ENCODE measurements at places on chromosomes 12 and 14.
A peak's percentile ranks its signal among the peaks of the same experiment; 100 is the strongest.

DNA sequence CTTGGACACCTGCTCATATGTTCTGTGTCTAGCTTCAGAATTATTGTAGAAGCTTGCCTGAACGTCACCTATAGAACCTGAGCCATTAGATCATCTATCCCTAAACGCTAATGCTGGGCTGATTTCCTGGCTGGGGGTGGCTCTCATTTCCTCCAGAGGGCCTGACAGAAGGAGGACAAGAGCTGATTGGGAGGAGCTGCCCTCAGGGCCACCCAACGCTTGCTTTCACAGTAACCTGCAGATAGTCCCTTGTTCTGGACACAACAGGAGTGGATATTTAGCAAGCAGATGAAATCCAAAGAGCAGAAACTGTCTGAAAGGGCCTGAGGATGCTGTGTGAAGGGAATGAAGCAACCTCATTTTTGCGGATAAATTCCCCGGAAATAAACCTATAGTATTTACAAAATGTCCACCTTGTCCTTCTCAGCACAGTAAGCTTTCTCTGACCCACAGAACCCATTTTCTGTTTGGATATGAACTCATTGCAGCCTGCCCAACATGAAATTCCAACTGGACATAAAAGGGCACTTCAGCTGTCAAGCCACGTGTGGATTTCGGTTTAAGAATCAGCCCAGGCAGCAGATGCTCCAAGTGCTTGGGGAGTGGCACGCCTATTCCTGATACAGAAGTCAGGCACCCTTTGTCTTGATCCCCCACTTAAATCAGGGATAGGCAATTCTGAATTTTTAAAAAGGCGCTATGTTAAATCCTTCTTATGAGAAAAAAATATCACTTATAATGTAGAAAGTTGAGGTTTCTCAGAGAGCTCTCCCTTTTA lies 32.8 kb upstream of the TUBA1C start:
- DNase-seq = peak; percentile 38

- DNase-seq = no peak
These were observed 118.9 kb downstream of the SLC25A47 start for GRCh38 chr14:100442036-100442435.

GRCh38 chr14:89258728-89259273 lies 158.2 kb downstream of the FOXN3 start:
- no peak for DNase-seq

GRCh38 chr14:89037065-89037464 lies 212.6 kb downstream of the TTC8 start:
- no peak for DNase-seq

DNA sequence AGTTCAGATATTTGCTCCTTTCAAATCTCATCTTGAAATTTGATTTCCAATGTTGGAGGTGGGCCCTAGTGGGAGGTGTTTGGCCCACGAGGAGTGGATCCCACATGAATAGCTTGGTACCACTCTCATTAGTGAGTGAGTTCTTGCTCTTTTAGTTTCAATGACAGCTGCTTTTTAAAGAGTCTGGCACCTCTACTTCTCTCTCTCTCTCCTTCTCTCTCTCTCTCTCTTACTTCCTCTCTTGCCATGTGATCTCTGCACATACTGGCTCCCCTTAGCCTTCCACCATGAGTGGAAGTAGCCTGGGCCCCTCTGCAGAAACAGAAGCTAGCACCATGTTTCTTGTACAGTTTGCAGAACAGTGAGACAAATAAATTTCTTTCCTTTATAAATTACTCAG lies 25.1 kb downstream of the GPR65 start:
- DNase-seq = no peak

GRCh38 chr12:10130042-10130441 lies at the start of gene CLEC7A:
CLEC7A (minus strand) TSS chr12:10130199; CDS start chr12:10130082, 117 bp downstream.
- no peak for DNase-seq

- no peak for DNase-seq
These were observed 1.1 kb downstream of the CKB start for GRCh38 chr14:103521438-103521950.

GRCh38 chr14:84591827-84592445 lies 938.0 kb upstream of the FLRT2 start:
- DNase-seq = peak; percentile 45

- no peak for DNase-seq
These were observed 22.3 kb upstream of the PLEKHH1 start for GRCh38 chr14:67510836-67511235.

GRCh38 chr12:51871126-51871525 lies 16.8 kb upstream of the ANKRD33 start:
- DNase-seq = no peak

DNA sequence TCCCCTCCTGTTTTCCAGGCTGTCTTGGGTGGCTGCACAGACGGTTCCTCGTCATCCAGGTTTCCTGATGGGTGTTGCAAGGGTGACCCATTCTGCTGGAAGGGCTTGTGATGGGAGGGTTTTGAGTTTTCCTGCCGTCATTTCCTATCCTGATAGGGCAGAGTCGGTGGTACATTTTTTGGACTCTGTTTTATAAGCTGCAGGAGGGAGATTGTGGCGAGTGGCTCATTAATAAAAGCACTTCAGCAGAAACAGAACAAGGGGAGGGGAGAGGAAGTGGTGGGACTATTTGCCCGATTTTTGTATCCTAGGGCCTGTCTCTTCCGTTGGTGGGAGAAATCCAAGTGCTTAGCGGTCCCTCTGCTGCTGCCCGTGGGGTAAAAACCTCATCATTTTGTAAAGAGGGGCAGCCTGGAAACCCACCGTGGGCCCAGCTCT lies 40.0 kb downstream of the TSPAN9 start:
- no peak for DNase-seq

GRCh38 chr12:105462831-105463230 lies 132.3 kb downstream of the C12orf75 start:
- DNase-seq = no peak

DNA sequence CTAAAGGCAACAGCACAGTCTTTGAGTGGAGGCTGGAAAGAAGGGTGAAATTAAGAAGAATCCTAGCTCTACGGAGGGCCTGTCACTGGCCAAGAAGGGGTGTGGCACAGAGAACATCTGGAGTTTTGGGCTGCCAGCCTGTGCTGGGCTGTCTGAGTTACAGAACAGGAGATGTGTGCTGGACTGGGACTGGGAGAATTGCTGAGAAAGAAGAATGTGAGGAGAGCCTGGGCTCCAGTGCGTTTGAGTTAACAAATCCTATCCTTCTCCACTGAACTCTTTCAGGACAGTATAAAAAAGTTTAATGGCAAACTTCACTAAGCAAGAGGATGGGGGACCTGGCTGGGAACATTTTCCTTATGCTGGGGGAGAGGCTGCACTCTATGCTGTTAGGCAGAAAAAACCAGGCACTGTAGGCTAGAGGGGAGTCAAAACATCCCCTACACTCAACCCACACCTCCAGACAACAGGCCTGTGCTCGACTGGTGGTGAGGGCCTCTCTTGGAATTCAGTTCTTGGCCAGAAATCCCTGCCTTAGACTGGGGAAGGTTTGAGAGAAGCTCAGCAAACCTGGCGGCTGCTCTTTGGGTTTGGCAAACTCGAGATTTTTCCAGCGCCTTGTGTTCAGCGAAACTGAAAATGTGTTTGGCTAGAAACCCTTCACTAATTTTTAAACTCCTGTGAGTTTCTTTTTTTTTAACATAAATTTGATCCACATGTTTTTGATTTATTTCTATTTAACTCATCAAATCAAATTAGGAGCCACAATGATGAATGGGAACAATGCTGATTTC lies 217.3 kb downstream of the MON2 start:
- DNase-seq = no peak

DNA sequence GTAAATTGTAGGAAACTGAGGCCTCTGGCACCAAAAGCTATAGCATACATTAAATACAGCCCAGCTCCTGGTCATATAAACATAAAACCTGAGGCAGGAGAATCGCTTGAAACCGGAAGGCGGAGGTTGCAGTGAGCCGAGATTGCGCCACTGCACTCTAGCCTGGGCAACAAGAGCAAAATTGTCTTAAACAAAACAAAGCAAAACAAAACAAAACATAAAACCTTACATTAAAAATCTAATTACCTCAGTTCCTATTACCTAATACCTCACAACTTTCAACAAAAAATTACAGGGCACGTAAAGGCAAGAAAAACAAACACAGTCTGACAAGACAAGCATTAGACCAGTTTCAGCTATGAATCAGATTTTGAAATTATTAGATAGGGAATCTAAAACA lies 36.7 kb downstream of the TMEM116 start:
- no peak for DNase-seq

GRCh38 chr14:35471803-35472202 lies 62.2 kb upstream of the INSM2 start:
- DNase-seq = no peak

- DNase-seq = no peak
These were observed 9.8 kb downstream of the DAD1 start for GRCh38 chr14:22579236-22579635.

DNA sequence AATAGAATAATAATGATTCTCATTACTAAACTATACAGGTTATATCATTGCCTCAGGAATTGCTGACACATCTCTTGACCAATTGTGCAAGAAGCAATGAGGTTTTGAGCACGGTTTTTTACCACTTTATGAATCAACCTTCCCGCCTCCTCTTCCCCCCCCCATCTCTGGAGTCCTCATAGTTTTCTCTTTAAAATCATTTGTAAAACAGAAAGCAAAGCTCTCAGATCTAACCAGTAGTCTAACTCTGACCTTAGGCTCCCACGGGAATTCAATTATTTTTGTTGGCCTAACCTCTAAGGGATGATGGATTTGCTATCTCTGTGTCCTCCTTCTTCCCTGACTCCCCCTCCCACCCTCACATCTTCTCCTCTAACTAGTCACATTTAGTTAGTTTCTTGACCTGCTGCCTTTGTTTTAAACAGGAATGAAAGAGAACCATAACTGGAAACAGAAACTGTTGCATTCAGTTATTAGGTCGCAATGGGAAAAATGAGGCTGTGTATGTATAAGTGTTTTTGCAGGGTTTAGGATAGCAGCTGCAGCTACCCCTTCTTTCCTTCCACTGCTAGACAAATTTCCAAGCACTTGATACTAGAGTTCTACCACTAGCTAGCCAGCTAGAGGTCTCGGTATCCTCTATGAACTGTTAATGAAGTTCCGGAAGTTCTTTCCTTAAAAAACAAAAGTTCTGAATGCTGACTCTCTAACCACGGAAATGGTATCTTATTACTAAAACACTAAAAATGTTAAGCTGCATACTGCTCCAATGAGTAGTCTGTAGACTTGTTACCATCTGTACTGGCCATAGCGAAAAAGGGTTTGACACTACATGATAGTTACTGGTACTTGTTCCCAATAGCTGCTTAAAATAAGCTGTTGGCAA lies 65.4 kb downstream of the TAOK3 start:
- DNase-seq = no peak

DNA sequence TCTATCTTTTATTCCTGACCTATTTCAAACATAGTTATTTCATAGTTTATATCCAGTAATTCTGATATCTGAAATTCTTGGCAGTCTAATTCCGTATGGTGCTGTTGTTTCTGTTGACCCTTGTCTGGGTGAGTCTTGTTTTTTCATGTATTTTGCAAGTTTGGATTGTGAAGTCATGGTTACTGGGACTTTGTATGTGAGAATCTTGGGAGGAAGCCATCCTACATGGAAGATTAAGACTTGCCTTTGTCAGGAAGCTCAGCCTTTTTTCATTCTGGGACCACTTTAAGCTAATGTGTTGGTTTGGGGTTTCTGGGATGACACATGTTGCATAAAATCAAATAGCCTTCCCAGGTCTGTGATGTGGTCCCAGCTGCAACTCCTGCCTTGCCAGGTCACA lies 191.6 kb upstream of the E2F7 start:
- DNase-seq = no peak

DNA sequence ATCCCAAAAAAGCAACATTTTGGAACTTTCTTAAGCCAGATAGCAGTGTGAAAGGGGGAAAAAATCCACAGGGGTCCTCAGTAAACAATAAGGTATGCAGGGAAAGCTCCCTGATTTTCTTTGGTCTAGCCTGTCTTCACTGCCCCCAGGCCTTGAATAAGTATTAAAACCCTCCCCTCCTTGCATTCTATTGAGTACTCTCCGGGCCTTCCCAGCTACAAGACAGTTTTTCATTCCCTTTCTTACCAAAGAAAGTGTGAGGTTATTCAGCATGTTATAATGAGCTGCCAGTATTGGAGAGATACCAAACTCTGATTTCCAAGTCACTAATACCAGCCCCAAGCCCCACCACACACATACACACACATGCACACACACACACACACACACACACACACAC lies 59.8 kb upstream of the KIF21A start:
- DNase-seq = no peak

DNA sequence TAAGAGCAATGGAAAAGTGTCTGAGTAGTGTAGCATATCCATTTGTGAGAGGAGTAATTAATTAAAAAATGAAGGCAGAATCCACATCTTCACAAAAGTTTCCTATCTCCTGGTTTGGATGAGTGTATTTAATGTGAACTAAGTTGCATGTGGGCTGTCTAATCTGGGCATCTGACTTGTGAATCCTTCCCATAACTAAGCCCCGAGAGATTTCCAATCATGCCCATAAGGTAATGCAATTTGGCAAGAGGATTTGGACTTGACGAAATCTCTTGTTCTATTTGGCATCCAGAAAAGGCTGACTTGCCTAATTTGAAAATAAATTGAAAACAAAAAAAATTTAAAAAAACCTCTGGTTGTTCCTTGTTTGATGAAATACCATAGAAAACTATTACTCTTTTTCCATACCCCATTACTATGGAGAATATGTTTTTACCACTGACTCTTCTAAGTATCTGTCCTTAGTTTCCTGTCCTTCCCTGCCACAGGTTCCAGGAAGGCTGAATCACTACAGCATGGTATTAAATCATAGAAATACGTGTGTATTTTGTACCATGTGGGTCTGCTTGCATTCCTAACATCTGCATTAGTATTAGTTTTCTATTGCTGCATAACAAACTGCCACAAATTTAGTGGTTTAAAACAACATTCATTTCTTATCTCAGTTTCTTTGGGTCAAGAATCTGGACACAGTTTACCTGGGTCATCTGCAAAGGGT lies 48.4 kb downstream of the ETV6 start:
- no peak for DNase-seq

GRCh38 chr12:67506739-67507138 lies 141.8 kb upstream of the DYRK2 start:
- DNase-seq = no peak

GRCh38 chr14:59360923-59361794 lies 104.0 kb downstream of the GPR135 start:
- peak; percentile 99 for DNase-seq

- DNase-seq = no peak
These were observed 70.5 kb upstream of the ATP2B1 start for GRCh38 chr12:89779090-89779489.

Measured in NCI-H2029 treated with DMSO at 0.1 percent for 48 hours (cell line).